HS-27A (cell line): ENCODE measurements at places on chromosomes 16 and 17.

DNA sequence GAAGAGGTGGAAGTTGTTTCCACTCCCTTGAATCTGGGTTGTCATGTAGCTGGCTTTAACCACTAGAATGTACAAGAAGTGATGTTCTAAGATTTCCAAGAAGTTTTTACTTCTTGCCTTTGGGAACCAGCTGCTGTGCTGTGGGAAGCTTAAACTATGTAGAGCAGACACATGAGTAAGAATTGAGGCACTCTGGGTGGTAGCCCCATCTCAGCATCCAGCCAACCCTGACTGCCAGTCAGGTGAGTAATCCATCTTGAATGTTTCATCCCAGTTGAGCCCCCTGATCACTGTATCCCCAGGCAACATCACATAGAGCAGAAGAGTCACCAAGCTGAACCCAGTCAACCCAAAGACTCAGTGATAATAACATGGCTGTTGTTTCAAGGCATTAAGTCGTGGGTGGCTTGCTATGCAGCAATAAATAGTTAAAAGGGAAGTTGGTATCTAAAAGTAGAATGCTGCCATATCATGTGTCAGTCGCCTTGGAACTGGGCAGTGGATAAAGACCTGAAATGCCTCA lies 62.8 kb upstream of the GPR139 start:
- no peak for DNase-seq

DNA sequence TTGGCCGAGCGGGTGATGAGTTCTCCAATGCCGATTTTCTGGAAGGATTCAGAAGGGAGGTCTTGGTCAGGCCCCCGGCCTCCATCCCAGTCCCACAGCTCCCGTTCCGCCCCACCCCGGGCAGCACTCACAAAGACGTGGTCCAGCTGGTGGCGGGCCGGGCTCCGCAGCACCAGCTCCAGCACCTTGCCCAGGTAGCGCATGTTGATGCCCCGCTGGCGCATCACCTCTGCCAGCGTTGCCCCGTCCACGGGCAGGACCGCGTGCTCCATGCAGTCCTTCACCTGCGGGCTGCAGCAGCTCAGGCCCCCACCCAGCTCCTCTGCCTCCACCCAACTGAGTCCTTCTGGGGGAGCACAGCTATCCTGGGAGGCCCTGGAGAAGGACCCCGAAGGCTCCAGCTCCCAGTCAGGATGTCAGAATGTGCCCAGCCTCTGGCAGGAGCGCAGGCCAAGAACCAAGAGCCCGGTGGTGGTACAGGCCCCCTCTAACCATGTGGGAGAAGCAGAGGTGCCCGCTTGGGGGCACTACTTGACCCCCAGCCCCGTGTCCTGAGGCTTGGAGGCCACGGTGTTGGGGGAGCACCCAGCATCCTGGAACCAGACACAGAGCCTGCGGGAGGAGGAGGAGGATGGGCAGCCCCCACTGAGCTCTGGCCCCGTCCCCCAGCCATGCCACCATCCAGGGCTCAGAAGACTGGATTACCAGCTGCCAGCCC lies 16.2 kb downstream of the CLUH start:
- no peak for DNase-seq

DNA sequence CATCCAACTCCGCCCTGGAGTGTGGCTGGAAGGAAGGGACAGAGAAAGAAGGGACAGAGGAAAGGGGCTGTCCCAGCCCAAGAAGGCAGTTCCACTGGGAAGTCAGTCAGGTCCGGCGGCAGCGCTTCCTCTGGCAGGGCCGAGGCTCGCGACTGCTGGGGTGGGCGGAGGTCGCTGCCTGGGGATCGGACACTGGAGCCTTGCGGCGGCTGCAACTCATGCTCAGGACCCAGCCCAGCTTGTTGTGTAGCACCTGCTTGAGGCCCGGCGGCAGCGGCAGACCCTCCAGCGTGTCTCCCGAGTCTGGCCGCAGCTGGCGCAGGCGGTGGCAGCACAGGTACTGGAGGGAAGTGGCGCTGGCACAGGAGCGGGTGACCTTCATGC lies 4.0 kb upstream of the MRPS34 start:
- no peak for DNase-seq

- DNase-seq: no peak
Measured at GRCh38 chr16:3735541-3735940, 18.2 kb upstream of the TRAP1 start.

DNA sequence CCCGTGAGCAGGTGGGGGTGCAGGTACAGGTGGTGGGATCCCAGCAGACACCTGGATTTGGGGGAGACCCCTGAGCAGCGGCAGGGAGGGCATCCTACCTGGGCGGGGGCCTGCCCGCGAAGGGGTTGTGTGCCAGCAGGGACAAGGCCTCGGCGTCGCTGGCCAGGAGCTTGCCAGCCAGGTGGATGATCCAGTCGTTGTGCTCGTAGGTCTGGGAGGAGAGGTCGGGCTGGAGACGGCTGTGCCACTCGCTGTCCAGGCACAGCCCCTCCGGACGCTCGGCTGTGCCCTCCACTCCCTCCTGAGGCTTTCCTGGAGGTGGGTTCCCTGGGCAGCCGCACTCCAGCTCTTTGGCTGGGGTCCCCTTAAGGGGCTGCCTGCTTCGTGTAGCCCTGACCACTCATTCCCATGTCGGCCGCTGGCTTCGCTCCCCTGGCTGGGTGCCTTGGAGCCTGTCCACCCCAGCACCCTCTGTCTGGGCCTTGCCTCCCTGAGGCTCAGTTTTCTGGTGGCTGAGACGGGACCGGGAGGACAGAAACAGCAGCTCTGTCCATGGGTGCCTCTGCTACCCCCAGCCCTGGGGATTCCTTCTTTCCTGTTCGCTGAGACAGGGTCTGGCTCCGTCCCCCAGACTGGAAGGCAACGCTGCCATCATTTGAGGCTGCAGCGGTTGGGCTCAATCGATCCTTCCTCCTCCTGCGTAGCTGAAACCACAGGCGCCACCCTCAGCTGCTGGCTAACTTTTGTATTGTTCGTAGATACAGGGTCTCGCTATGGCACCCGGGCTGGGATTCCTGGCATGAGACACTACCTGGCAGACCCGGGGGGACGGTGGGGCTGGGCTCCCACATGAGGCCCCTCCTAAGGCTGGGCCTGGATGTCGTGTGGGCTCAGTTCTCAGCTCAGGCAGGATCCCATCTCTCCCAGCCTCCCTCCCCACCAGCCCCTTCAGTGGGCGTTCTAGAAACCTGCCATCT lies 68.6 kb upstream of the GNG13 start:
- no peak for DNase-seq

DNA sequence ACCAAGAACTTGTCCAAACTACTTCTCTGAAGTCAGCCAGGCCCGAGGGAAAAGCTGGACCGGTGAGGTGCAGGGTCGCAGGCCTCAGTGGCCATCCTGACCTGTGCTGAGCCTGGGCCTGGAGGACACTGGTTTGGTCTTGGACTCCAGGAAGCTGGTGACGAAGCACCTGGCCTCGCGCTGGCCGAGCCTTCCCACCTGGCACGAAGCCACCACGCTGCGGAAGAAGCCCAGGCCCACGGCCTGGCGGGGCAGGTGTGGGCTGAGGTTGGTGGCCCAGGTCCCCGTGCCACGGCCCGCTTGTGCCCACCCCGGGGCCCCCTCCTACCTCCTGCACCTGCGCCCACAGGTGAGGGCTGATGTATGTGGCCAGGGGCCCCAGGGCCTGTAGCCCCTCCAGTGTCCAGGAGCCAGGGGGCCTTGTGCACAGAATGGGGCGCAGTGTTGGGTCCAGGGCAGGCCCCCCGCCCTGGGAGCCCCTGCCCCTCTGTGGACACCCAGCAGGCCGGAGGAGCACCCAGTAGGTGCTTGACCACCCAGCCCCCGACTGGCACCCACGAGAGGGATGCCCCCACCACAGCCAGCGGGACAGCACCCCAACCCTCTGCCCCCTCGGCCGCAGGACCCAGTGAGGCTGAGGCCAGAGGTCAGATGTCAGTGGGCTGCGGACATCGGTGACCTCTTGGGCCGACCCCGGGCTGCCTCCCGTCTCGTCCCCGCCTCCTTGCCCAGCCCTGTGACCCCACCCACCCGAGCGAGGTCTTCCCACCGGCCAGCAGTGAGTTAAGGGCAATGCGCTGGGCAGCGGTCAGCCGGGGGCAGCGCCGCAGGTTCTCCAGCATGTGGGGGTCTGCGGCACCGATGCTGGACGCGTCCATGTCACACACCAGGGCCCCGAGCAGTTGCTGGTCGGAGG lies 13.8 kb downstream of the MSLN start:
- DNase-seq: no peak

DNA sequence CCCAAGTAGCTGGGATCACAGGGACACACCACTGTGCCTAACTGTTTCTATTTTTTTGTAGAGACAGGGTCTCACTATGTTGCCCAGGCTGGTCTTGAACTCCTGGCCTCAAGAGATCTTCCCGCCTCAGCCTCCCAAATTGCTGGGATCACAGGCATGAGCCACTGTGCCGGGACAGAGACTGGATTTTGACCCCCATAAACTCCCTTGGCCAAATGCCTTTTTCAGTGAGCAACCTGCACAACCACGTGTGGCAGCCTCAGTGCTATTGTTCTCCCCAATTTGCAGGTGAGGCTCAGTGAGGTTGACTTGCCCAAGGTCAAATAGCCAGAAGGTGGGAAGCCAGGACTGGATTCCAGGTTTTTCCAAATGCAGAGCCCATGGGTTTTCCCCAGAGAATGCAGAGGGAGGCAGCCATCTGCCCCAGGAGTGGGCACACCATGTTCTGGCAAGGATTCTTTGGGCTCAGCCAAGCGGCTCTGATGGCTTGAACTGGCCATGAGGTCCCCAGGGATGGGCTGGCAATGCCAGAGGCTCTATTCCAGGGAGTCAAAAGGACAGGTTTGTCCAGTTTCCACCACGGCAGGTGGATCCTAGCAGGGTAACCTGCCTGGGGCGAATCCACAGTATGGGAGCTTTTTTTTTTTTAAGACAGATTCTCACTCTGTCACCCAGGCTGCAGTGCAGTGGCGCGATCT lies 1.8 kb downstream of the IL27 start:
- DNase-seq: no peak

- no peak for DNase-seq
Measured at GRCh38 chr17:80843741-80844156, 147.9 kb upstream of the CHMP6 start.

- no peak for DNase-seq
Measured at GRCh38 chr16:80947239-80947638, 59.4 kb downstream of the CMC2 start.

DNA sequence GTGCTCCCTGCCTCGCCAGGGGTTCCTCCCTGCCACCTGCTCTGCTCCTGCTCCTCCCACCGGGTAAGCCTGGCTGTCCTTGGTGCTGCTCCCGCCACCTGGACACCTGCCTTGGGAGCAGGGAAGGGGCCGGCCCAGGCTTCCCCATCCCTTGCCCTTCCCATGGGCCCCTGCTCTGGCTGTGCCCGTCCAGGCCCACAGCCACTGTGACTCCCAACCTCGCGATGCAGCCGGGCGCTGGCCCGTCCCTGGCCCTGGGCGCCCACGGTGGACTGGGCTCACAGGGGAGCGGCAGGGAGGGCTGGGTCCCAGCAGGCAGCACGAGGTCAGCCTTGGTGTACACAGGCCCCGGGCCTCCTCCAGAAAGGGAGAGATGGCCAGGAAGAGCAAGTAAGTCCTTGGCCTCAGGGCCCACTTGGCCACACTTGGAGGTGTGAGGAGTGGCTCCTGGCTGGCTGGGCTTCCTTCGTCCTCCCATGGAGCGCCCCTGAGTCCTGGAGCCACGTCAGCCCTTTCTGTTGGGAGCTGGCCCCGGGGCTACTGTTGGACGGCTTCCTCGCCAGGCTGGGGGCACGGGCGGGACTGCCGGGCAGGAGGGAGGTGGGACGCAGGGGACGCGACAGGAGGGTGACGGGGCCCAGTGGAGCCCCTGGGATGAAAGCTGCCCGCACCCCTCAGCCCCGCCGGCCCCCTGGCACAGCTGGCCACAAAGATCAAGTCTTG lies 15.3 kb downstream of the ENGASE start:
- no peak for DNase-seq

DNA sequence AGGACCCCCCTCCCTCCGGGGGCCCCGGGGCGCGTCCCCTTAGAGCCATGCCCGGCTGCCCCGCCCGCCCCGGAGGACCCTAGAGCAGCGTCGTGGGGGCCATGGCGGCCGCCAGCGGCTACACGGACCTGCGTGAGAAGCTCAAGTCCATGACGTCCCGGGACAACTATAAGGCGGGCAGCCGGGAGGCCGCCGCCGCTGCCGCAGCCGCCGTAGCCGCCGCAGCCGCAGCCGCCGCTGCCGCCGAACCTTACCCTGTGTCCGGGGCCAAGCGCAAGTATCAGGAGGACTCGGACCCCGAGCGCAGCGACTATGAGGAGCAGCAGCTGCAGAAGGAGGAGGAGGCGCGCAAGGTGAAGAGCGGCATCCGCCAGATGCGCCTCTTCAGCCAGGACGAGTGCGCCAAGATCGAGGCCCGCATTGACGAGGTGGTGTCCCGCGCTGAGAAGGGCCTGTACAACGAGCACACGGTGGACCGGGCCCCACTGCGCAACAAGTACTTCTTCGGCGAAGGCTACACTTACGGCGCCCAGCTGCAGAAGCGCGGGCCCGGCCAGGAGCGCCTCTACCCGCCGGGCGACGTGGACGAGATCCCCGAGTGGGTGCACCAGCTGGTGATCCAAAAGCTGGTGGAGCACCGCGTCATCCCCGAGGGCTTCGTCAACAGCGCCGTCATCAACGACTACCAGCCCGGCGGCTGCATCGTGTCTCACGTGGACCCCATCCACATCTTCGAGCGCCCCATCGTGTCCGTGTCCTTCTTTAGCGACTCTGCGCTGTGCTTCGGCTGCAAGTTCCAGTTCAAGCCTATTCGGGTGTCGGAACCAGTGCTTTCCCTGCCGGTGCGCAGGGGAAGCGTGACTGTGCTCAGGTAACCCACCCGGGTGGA lies 759 bp downstream of the ALKBH5 start:
- DNase-seq: no peak

DNA sequence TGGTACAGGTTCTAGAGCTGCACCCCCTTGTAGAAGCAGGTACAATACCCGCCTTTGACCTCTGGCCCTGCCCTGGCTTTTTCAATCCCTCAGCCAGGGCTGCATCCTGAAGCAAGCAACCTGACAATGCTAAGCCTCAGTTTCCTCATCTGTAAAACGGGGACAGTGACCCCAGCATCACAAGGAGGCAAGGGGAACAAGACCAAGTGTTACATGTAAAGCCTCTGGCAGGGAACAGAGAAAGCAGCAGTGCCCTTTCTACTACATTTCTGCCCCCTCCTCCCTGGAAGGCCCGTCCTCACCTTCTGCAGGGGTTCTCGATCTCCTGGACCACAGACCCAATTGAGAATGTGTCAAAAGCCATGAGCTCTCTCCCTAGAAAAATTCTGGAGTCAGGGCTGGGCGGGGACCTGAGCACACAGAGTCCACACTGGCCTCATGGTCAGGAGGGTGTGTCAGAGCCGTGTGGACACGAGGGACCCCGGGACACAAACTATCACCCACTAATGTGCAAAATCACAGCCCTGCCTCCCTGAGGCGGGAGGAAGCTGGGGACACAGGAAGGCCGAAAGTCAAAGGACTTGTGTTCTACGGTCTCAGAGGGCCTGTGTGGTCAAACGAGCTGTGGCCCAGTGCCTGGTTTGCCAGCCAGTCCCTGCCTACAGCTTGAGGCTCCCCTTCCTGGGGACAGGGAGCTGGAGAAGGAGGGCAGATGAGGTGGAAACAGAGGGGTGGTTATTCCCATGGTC lies 27.5 kb downstream of the LRRC75A start:
- no peak for DNase-seq

GRCh38 chr17:8056976-8057625 lies 18.2 kb downstream of the ALOX15B start:
- DNase-seq: no peak
